ENCODE measurements at places on chromosomes 7 and 10.

DNA sequence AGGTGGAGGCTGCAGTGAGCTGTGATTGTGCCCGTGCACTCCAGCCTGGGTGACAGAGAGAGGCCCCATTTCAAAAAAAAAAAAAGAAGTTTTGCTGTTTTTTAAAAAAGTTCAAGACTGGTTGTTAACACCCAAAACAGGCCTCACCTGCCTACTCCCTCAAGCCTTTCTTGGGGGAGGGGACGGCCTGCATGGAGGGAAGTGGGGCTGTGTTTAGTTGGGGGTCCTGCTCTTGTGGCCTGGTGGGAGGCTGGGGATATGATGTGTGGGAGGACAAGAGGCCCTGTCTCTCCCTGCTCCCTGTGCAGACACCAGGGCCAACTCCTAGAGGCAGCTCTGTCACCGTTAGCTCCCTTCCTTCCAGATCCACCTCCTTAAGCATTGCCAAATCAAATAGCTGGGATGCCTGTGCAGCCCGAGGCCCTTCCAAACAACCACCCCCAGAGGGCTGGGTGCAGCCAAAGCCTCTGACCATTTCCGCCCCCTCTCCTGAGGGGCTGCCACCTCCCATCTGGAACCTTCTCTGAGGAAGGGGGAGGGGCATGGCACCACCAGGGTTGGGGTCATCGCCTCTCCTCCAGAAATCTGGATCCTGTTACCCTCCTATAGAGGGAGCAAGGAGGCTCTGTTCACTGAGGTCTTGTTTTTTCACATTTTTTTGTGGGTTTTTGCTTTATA, 32.9 kb upstream of the ANKRD2 start:
- DNase-seq, result no peak

- DNase-seq, result no peak
Observed at GRCh38 chr7:15470825-15471668, 90.8 kb downstream of the AGMO start.

- peak; percentile 65 for DNase-seq
Observed at GRCh38 chr7:51229106-51229537, 87.5 kb downstream of the COBL start.

DNA sequence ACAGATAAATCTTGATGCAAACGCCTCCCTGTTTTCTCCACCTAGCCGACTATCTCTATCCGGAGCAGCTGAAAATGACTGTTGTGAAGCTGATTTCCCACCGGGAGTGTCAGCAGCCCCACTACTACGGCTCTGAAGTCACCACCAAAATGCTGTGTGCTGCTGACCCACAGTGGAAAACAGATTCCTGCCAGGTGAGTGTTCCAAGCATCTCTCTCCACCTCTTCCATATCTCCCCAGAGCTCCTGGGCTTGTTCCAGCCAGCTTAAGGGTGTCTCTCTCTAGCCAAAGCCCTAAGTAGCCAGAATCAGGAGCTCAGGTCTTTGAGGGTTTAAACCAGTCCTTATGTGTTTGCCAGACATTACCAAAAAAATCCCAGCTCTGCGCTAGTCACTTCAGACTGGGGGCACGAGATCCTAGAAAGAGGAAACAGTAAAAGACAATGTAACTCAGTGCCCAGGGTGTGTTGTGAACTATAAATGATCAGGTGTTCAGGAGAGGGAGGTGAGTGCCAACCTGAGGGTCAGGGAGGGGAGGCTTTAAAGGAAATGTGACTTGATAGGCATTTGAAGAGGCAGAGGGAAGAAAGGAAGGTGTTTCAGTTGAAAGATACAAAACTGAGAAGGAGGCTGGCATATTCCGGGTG, 4.4 kb downstream of the PLAU start:
- DNase-seq, result no peak

GRCh38 chr7:26061678-26062603, 90.1 kb upstream of the NFE2L3 start:
- peak; percentile 71 for DNase-seq

- DNase-seq, result no peak
Observed at GRCh38 chr10:36624551-36625100, 500.8 kb upstream of the ANKRD30A start.

- DNase-seq, result peak; percentile 7
Observed at GRCh38 chr10:76735866-76736265, 901.7 kb downstream of the KCNMA1 start.

- DNase-seq, result no peak
Observed at GRCh38 chr7:154777489-154777888, 225.4 kb downstream of the PAXIP1 start.

- DNase-seq, result no peak
Observed at GRCh38 chr7:64839910-64840309, 45.7 kb downstream of the ZNF138 start.

DNA sequence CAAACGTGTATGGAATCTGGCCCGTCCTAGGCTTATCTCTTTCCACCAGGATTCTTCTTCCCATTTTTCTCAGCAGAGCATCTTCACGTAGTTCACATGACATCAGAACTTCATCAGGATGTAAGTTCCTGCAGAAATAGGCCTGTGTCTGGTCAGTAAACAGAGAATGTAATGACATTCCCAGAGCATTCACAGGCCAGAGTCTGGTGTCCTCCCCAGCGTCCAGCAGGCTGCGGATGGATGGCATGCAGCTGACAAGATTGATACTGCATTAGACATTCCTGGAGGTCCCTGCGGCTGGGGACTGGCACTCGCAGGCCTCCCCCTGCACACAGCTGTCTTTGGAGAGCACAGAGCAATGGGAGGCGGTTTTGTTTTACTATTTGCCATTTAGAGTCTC, 28.7 kb downstream of the MGMT start:
- DNase-seq, result peak; percentile 25

DNA sequence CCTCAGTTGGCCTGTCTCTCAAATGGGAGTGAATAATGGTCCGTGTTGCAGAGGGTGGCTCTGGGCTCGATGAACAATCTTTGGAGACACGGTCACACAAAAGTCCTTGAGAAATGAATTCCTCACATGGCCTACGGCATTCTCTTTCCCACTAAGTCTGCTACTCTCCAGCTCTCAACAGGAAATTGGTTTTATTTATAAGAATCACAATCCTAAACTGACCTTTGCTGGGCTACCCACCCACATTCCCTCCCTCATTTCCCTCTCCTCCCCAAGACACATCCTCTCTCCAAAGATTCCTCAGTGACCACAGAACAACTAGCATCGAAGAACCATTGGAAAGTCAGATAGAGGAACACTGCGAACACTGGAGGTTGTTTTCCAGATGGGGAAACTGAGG, 4.7 kb downstream of the AFAP1L2 start:
- no peak for DNase-seq

DNA sequence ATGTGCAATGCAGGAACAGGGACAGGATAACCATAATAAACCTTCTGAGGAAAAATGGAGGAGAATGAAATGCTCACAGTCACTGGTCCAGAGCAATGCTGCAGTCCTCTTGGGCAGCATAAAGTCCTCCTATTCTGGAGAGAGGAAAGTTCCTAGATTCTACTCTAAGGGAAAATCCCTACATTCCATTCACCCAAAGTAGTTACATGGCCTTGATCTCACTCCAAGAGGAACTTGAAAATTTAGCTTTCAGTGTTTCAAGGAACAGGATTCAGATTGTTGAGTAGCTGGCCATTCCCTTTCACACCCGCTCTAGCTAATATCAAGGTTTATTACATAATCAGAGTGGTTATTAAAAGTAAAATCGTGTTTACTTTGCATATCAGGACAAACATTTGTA, 168.3 kb downstream of the CHRM2 start:
- DNase-seq, result no peak

Data from brain (organoid and tissue), 16 donors.